ENCODE measurements at places on chromosomes 7 and 10.

- no peak for DNase-seq
These were observed 118.7 kb upstream of the SEC61G start for GRCh38 chr7:54877683-54878082.

DNA sequence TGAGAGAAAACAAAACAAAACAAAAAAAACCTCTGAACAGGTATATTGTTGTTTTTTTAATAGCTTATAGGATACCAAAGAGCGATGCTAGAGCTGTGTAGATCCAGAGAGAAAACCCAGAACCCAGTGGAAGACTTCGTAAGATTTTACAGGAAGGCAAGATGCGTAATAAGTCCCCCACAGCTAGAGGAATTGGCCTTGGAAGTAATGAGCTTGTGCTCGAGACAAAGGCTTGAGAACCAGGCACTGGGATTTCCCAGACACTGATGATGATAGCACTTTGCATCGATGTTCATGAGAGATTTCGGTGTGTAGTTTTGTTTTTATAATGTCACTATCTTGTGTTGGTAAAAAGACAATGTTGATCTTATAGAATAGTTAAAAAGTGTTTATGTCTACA is 821.5 kb upstream of the IGFBP3 start:
- DNase-seq: no peak

- DNase-seq: no peak
These were observed 28.6 kb upstream of the INSIG1 start for GRCh38 chr7:155268921-155269650.

- DNase-seq: no peak
These were observed 3.7 kb downstream of the TMEM225B start for GRCh38 chr7:99601656-99602310.

DNA sequence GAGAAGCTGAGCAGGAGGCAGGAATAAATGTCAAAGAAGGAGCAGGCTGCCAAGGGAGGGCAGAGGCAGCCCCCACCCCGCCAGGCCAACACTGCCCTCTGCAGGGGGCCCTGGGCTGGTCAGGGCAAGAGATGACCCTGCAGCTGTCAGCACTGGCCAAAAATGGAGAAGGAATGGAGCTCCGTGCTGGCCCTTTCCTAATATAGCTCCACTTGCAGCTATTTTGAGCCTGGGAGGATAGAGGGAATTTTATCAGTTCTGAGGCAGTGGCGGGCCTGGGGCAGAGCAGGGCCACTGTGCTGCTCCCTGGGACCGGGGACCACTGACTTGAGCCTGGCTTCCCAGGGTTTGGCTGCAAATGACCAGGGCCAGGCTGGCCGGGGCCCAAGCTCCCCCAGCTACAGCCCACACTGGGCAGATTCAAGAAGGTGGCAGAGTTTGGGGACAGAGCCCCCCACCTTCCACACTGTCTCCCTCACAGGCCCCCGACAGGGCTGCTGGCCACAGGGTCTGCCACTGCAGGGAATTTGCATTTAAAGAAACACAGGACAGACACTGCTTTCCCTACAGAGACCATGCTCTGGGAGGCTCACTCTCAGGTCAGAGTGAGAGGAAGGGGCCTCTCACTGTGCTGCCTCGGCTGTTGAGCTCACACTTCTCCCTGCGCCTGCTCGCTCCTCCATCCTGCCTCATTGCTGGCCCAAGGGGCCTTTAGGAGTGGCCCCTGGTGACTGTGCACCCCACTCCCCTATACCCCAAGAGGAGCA is 16.2 kb downstream of the LDB3 start:
- no peak for DNase-seq

- DNase-seq: no peak
These were observed 201.1 kb upstream of the PLXNA4 start for GRCh38 chr7:132777414-132777813.

- DNase-seq: peak; percentile 17
These were observed 33.8 kb upstream of the ZFAND2A start for GRCh38 chr7:1193593-1194424.

Data from stimulated activated CD4-positive, alpha-beta T cell treated with anti-CD3 and anti-CD28 coated beads, Interleukin-4, amount 100 ng/mL, for 48 hours (primary cell).